T-cell (primary cell): ENCODE measurements at places on chromosomes 7 and 10.

DNA sequence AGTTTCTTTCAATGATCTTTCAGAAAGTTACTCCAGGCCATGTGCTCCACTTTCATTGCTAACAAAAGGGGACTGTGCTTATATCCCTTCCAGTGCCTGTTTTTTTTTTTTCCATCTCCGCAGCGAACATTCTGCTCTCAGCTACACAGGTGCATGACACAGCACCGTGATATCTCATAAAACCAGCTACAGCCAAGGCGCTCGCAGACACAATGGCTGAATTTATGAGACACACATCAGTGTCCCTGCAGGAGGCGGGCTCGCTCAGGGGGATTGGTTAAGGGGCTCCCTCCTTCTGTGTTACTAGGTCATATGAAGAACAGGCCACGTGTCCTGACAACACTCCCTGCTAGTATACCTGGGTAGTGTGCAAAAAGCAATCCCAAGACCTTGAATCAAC, 245.5 kb downstream of the SKAP2 start:
- DNase-seq, result no peak

- peak; percentile 49 for DNase-seq
These were observed 178.2 kb downstream of the DIP2C start for GRCh38 chr10:511101-511848.

- no peak for DNase-seq
These were observed 44.8 kb downstream of the PRKCQ start for GRCh38 chr10:6535156-6535764.

GRCh38 chr10:84308481-84309304, 19.7 kb upstream of the CCSER2 start:
- no peak for DNase-seq

DNA sequence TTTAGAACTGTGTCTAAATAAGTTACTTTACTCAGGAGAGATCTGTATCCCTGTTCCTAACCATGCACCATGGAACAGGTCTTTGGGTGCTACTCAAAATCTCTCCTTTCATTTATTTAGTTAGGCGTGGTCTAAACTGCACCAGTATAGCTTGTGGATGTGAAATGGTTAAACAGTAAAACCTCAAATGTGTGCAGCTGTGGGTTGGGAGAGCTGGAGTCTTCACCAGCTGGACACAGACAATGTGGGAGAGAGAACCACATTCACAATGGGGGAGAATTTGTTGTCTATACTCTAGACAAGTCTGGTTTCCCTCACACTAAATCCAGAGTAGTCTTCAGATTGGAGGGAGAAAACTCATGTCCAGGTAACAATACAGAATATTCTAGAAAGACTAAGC, 31.2 kb upstream of the IKZF1 start:
- DNase-seq, result no peak

DNA sequence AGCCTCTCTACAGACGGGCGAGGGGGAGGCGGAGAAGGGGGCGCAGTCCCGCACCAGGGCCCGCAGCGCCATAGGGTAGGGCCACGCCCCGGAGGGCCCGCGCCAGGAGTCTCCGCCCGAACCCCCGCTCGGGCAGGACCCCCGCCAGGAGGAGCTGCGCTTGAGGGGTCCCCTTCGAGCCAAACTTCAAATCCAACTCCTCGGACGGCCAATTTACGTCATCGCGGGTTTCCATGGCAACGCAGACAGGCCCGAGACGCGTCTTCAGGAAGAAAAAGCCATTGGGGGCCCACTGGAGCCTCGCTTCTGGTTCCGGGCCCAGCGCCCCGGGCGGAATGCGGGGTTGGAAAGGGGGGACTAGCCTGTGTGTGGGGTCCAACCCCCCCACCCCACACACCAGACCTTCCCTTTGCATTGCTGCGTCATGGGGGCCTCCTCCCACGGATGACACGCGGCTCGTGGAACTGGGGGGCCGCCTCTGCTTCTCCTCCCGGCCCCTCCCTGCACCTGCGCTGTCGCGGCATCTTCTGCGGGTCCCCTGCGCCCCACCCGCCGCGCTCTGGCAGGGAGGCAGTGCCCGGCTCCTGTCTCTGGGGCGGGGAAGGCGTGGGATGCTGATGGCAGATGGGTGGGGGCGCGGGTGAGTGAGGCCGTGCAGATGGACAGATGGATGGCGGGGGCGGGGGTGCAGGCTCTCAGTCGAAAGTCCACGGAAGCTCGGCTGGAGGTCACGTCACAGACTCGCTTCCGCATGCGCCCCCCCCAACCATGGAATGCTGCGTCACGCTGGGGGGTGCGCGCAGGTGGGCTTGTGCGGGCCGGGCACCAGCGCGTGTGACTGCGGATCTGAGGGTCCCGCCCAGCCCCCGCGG, 1.2 kb downstream of the CALY start:
- DNase-seq, result peak; percentile 64

DNA sequence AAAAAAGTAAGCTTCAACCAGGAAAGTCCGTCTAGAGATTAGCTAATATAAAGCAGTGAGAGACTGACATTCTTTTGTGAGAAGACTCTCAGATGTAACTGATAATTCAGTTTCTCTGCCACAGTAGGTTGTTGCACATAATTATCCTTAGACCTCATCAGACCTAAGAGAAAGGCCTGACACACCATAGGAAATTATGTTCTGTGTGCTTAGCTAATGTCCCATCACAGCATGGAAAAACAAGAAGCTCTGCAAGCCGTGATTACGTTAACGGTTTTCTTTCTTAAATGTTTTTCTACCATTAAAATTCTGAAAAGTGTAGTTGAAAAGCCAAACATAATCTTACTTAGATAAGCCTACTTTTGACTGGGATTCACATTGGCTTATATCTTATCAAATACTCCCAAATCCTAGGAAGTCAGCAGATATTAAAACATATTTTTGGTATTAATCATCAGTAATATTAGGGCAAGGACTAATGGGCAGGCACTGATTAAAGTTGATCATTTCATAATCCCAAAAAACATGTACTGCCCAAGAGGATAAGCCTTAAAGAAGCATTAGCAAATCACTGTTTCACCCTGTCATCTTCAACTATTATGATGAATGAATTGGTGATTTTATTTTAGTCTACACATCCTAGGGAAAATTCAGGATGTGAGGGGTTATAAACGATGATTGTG, 5.2 kb downstream of the CSTF2T start:
- DNase-seq, result no peak

GRCh38 chr7:19404912-19405329, 259.7 kb upstream of the FERD3L start:
- no peak for DNase-seq

- no peak for DNase-seq
These were observed 53.9 kb downstream of the SHH start for GRCh38 chr7:155758348-155758747.

DNA sequence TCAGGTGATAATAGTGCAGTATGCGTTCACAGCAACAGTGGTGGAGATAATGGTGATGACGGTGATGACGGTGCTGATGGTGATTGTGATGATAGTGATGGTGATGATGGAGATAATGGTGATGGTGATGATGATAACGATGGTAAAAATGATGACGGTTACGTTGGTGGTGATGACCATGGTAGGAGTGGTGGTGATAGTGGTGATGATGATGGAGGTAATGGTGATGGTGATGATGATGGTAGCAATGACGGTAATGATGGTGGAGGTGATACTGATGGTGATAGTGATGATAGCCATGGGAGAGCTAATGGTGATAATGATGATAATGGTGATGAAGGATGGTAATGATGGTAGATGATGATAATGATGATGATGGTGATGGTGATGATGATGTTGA, 45.0 kb downstream of the FAM20C start:
- DNase-seq, result no peak

DNA sequence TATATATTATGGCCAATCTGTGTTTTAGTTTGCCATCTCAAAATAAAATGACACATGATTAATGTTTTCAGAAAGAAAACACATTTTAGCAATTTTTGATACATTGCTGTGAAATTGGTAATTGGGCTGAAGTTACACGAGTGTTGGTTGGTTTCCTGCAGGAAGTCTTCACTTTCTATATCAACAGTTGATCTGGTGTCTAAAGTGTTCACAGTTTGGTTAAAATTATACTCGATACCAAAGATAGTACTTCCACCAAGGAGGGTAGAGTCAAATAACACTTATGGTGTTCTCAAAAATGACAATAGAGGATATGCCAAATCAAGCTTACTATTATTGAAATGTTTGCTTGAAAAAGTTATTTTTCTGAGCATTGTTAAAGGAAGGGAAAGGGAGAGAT, 120.3 kb upstream of the GLCCI1 start:
- no peak for DNase-seq

DNA sequence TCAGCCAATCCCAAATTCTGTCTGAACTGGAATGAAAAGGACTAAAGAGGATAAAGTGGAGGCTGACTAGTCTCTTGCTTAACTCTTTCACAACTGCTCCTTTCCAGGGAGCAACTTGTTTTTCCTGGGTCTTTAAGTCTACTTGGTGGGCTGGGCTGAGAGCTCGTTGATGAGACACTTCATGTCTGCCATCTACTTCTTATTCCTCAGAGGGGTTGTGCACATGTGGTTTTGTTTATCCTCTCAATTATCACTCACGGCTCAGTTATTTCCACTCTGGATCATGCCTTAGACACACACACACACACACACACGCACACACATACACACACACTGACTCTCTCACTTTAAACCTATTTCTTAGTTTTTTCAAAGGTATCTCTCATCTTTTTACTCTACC, 298.6 kb upstream of the MTPN start:
- DNase-seq, result no peak

GRCh38 chr7:80679921-80680907, 41.8 kb downstream of the CD36 start:
- no peak for DNase-seq

DNA sequence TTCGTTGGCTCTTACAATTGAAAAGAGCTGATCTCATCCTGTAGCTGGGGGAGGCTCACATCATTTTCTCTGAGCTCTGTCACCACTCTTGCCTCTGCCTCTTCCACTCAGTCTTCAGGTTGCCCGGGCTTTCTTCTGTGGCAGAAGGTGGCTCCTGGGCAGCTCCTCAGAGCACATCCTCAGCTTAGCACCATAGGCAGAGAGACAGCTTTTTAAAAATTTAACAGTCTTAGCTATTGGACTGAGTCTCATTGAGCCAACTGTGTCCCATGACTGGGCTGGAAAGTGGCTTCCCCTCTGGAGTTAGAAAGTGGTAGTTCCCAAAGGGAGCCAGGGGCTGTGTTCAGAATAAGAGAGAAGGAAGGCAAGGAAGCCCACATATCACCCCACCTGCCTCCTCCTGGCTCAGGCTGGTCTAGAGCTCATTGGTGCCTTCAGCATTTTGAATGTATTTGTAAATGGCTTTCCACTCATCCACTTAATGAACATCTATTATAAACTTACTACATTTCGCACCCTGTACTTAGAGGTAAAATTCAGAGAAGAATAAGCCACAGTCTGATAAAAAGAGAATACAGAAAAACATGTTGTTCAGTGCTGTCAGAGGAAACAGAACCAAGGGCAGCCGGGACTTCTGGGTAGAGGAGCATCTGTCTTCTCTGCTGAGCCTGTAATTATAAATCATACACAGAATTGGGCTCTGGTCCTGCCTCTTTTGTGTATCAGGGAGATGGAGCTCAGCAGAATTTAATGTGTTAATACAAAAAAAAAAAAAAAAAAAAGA, 119.3 kb downstream of the WDFY4 start:
- no peak for DNase-seq
